ENCODE measurements at places on chromosomes 3 and 15.

DNA sequence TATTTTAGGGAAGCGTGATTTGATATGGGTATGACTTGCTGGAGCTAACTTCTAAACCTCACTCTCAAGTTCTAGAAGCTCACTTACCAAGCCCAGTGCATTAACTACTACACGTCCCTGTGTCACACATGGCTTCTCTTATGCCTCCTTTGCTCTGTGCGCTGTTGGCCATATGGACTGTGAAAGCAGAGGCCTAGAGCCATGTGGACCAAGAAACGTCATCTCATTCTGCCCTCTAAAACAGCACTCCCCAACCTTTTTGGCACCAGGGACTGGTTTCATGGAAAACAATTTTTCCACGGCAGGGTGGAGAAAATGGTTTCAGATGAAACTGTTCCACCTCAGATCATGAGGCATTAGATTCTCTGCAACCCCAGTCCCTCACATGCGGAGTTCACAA is 11.7 kb downstream of the MTMR14 start:
- DNase-seq: no peak

DNA sequence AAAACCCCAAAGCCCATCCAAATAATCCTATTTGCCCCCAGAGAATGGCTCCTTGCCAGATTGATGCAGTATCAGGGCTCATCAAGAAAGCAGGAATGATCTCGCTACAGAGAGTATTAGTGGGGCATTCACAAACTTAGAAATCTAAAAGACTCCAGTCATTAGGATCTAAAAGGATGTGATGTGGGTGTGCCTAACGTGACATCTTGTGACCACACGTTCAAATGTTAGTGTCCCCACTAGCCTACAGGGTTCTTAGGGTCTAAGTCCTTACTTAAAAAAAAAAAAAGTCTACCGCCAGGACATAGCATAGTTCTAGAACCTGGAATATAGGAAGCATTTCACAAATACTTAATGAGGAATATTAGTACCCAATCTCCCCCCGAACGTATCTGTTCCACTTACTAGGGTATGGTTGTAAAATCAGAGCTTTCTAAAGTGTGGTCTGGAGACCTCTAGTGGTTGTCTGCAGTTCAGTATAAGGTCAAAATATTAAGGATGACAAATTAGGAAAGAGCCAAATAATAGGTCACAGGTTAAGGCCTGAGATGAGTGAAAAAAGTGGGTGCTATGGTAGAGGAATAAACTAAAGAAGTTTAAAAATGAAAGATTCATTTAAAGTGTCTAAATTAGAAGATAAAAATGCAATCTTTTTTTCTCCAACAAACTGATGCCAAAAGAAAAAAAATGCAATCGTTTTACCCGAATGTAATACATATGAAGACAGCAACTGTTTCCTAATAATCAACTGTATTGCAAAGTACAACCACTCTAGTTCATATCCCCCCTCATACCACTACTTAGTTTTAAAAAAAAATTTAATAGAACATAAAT is 4.2 kb upstream of the CHRM5 start:
- DNase-seq: peak; percentile 36

- peak; percentile 8 for DNase-seq
Measured at GRCh38 chr3:109548192-109548938, 211.0 kb upstream of the DPPA4 start.

DNA sequence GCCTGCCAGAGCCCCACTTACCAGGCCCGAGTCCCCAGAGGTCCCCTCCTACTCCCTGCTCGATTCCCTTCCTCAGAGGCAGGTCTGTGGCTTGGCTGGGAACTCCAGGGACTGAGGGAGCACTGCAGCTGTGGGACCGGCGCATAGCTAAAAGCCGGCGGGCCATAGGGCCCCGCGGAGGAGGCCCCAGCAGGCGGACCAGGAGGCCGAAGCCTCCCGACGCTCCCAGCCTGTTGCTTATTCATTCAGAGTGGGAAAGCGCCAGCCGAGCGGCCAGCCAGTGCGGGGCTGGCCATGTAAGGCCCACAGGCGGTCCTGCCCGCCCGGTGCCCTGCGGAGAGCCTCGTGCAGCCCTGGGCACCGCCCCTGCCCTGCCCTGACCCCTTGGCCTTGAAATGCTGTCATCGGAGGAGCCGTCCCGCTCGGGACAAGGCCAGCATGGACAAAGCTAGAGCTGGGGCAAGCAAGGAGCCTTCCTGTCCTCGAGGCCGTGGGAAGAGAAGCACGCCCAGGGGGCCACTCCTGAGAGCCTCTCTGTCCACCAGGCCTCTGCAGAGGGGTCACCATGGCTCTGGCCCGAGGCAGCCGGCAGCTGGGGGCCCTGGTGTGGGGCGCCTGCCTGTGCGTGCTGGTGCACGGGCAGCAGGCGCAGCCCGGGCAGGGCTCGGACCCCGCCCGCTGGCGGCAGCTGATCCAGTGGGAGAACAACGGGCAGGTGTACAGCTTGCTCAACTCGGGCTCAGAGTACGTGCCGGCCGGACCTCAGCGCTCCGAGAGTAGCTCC is at the start of gene LOXL1:
LOXL1 (plus strand) TSS at position 244 of the 784 bp plus-strand sequence; CDS start at position 566, 322 bp downstream.
- peak; percentile 89 for DNase-seq

DNA sequence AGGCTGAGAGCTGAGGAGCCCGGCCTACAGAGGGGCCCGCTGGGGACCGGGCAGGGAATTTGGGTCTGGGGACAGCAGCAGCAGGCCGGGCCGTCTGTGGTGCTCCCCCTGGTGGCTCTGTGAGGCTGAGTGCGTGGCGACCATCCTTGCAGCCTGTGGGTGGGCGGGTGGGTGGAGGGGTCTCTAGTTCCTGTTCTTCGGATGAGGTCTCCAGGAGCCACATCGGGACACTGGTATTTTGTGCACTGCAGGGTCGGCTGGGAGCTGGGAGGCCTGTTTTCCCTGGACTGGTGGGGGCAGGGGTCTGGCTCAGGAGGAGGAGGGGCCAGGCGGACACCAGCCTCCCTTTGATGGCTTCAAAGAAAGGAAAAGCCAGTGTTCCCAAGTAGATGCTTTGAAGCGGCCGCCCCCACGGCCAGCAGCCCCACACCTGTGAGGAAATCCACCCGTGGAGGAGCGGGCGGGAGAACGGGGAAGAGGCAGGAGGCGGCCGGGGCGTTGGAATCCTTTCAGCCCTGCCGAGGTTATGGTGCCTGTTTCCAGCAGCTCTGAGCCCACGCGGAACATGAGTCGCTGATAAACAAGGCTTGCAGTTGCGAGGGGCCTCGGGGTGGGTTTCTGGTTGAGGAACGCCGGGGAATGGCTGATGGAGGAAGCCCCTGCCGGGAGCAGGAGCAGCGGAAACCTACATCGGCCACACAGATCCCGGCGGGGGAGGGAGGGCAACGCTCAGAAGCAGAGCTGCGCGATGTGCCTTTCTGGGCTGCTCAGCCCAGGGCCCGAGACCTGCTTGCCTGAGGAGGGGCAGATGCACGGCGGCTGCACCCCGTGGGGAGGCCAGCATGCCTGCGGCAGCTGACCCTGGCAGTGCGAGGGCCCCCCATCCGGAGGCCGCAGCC is 154.3 kb downstream of the NSMCE3 start:
- peak; percentile 21 for DNase-seq

- peak; percentile 14 for DNase-seq
Measured at GRCh38 chr15:90762109-90762508, 45.0 kb downstream of the BLM start.

DNA sequence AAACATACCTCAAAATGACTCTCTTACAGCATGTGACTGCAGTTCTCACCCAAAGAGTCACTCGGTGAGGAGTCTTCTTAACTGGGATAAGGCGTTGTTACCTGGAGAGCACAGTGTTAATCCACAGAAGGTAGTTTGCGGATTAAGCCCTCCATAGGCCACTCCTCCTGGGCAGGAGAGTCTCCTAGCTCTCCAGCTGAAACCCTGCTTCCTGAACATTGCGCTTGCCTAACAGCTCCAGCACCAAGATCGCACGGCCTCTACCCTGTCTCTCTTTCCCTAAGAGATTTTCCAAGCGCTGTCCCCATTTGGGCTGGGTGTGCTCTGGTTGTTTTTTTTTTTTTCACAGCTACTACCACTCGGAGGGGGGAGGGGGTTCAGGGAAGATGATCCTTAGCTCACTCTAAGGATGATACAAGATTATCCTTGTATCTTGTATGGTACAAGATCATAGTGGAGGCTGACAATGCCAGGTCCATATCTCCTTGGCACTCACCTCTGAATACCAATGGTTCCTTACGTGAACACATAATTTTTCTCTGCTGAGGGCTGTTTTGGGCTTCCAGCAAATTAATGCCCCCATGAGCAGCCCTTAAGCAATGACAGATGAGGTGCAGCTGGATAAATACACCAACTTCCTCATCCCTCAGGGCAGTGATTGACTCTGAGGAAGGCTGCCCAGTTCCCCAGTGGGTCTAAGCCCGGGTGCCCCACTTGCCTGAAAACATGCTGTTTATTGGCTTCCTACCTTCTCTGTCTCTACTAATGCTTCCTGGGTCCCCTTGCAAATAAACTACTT is 185.2 kb upstream of the TSC22D2 start:
- DNase-seq: no peak

GRCh38 chr15:69718436-69718835 is 265.8 kb downstream of the RPLP1 start:
- no peak for DNase-seq

DNA sequence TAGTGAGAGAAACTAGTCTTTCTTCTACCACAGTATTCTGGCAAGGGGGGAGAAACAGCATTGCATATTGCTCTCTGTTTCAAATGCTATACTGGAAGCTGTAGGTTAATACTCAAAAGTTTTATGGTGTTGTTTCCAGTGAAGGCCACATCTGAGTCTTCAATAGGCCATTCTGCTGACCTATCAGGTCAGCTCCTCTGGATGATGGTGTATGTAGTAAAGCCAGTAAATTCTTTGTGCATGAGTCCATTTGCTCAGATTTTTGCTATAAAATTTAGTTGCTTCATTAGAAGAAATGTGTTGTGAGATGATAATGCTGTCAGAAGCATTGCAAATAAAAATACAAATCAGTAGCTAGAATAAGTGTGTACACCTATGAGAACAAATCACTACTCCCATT is 64.9 kb upstream of the RBMS3 start:
- DNase-seq: no peak

DNA sequence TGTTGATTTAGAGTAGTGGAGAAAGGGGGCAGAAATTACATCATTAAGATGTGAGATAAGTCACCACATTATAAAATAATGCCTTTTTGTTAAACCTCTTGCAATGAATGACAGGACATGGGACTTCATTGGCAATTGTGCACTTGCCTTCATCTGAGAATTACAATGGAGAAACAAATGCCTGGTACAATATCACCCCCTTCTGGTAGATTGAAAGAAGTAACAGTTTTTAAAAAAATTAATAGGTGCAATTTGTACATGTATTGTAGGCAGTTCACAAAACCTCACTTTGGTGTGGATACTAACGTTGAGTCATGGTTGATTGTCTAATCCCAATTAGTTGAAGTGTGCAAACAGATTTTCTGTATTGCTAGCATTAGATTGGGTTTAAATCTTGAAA is 4.6 kb upstream of the P2RY14 start:
- DNase-seq: peak; percentile 70

GRCh38 chr3:37535526-37536432 is 325.9 kb upstream of the CTDSPL start:
- DNase-seq: no peak

GRCh38 chr3:114152519-114153151 is 26.2 kb downstream of the DRD3 start:
- DNase-seq: peak; percentile 54

GRCh38 chr3:160754371-160754854 is 1.6 kb upstream of the PPM1L start:
- DNase-seq: peak; percentile 25

- no peak for DNase-seq
Measured at GRCh38 chr3:30181178-30181465, 425.3 kb upstream of the TGFBR2 start.

DNA sequence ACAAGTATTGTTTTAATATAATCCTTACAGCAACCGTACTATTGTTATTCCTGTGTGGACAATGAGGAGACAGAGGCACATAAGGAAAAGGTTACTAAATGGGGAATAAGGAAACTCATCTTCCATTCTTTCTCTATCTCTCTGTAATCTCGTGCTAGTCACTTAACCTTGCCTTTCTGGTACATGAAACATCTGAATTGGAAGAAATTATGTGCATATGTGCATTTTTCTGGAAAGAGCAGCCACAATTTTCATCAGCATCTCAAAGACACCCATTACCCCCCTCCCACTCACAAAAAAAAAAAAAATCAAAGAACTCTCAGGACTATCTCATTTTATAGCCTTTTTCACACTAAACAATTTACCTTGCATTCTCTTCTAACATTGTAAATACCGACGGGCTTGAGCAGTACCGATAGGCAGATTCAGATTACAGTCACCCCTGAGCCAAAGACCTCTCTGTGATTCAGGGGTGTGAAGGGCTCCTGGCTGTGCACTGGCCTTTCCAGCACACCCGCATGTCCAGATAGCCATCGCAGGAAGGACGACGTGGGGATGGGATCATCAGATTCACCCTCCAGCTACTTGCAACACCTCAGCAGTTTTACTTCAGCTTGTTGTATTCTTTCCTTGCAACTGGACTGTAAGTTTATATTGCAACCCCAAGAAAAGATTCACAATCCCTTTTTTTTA is 48.1 kb downstream of the CASR start:
- DNase-seq: no peak

DNA sequence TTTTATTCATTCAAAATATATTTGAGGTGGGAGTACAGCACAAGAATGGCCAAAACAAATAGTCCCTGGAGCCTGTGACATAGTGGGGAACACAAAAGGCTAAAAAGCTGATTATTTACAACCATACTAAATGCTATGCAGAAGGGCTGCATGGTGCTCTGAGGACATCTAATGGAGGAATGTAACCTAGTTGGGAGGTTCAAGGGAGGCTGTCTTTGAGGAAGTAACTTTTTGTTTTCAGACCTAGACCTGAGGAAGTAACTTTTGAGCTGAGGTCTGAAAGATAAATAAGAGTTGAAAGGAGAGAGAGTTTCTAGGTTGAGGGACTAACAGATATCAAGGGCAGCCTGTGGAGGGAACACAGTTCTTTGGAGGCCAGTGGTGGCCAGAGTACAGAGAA is 34.8 kb upstream of the RASA2 start:
- DNase-seq: peak; percentile 69

- no peak for DNase-seq
Measured at GRCh38 chr3:35748144-35748543, 108.8 kb downstream of the ARPP21 start.

DNA sequence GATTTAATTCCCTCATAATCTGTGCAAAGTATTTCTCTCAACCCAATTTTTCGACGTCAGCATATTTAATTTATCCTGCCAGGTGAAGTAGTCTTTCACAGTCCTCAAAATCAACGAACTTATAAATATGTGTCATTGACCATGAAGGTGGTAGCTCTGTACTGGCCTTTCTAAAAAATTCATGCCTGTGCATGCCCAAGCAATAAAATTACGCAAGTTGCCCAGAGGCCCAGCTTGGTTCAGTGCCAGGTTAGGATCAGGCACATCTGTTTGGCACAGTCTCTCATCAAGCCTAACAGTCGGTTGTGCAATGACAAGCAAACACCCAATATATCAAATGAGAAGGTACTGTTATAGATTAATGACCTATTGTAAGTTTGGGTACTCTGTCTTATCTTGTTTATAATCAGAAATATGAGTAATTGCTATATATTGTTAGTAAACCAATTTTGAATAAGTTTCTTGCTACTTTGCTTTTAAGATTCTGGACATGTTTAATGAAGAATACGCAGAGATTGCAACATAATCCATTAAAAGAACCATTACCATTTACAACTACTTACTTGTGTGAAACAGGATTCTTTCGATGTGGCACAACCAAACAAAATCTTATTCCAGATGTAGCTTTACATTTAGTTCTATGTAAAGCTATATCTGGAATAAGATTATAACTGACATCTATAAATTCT is 159.0 kb upstream of the IL12A start:
- peak; percentile 68 for DNase-seq

Measured in fibroblast of skin of right quadriceps (primary cell).